ENCODE measurements at places on chromosomes 16 and 17.
A peak's percentile ranks its signal among the peaks of the same experiment; 100 is the strongest.

- DNase-seq, result no peak
These were observed 11.3 kb upstream of the CYB5B start for GRCh38 chr16:69413045-69413664.

DNA sequence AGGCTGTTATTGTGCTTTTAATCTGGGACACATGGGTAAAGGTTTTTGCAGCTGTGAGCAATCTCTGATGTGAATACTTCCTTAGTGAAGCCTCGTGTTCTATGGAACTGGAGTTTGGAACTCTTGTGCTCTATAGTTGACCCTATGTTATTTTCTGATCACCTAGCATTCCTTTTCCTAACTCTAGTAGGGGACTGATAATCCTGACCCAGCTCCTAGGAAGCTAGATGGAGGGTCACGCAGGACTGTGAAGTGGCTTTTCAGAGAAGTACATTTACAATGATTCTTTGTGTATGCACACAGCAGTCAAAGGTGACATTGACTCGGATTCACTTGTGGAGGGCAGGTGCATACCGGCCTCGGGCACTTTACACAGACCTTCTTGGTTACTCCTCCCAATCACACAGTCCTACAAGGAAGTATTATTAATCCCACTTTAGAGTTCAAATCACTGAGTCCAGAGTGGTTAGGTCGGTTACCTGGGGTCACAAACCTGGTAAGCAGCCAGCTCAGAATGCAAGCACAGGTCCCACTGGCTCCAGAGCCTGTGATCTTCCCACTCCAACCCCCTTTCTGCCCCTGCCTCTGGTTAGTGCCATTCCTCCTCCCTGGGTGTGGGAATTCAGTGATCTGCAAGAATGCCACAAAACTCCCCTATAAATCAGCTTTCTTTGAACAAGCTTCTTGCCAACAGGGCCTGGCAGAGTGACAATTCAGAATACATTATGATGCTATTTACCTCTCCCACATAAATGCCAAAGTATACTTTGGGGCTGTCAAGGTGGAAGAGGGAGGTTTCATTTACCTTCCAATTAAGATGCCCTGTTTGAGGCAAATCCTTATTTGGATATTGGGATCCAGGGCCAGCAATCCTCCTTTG, 7.1 kb downstream of the CHD9NB start:
- no peak for DNase-seq

DNA sequence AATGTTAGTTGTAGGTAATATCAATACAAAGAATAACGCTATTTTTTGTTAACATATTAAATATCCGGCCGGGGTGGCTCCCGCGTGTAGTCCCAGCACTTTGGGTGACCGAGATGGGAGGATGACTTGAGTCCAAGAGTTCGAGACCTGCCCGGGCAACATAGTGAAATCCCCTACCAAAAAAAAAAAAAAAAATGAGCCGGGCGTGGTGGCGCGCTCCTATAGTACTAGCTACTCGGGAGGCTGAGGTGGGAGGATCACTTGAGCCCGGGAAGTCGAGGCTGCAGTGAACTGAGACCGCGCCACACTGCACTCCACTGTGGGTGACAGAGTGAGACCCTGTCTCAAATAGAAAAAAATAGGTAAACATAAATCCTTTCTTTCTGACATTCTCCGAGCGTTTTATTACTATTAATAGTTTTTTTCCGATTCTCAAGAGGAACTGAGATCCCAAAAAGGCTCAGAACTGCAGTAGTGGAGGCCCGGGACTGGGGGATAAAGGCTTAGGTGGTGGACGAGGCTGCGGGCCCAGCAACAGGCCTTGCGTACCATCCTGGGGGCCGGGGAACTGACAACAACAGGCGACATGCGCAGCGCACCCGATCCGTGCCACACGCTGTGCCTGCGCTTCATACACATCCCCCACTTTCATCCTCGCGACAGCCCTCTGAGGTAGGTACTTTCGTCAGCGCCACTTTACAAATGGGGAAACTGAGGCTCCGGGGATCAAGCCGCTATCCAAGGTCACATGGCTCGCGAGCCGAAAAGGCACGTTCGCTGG, 919 bp downstream of the N4BP1 start:
- peak; percentile 48 for DNase-seq

GRCh38 chr16:2489581-2489980, 14.7 kb downstream of the TBC1D24 start:
- DNase-seq, result no peak

DNA sequence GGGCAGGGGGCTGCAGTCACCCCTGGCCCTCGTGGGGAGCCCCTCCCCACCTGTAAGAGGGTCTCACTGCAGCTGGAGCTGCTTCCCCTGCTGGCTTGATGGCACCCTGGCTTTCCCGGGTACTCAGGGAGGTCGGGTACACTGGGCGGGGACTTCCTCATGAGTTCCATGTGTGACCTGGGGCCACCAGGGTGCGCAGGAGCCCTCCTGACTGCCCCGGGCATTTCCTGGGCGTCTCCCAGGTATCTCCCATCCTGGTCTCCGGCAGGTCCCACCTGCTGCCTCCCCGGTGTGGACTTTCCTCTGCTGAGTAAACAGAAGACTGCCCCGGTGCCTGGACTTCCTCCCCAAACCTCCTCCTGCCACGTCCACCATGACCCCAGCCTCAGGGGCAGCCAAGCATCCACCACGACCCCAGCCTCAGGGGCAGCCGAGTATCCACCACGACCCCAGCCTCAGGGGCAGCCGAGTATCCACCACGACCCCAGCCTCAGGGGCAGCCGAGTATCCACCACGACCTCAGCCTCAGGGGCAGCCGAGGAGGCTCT, 40.9 kb downstream of the CBFA2T3 start:
- DNase-seq, result peak; percentile 36

- no peak for DNase-seq
These were observed 5.6 kb upstream of the ST3GAL2 start for GRCh38 chr16:70444249-70445063.

GRCh38 chr17:14712611-14713021, 411.7 kb downstream of the HS3ST3B1 start:
- DNase-seq, result no peak

GRCh38 chr17:44345454-44346026, 438 bp downstream of the GRN start:
- DNase-seq, result peak; percentile 82

GRCh38 chr17:9703781-9704082, 58.4 kb downstream of the USP43 start:
- DNase-seq, result no peak

- no peak for DNase-seq
These were observed 59.1 kb downstream of the SNX20 start for GRCh38 chr16:50622029-50622428.

GRCh38 chr17:1829592-1830257, at the start of the genes RPA1 and SMYD4:
Gene RPA1, plus strand, starts transcription at chr17:1830005. Its CDS starts 89 bp downstream, at chr17:1830094.
Gene SMYD4, minus strand, starts transcription at chr17:1829902. Its CDS starts 1,908 bp downstream, at chr17:1827994.
- peak; percentile 83 for DNase-seq

GRCh38 chr16:88476203-88476602, 23.1 kb downstream of the ZFPM1 start:
- DNase-seq, result no peak

DNA sequence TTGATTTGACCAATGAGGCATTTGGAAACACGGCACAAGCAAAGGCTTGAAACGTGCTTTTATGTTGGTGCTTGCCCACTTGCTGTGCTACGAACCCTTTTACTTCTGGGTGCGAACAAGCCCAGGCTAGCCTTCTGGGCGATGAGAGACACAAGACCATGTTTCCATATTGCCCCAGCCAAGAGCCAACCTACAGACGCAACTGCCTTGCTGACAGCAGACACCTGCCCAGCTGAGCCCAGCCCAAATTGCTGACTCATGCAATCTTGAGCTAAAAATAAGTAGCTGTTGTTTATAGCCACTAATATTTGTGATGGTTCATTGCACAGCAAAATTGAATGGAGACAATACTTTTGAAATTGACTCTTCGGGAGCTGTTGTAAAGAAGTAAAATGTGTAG, 464.5 kb downstream of the WWOX start:
- no peak for DNase-seq
